SW 1271 (cell line): ENCODE measurements at places on chromosomes 7 and 10.

DNA sequence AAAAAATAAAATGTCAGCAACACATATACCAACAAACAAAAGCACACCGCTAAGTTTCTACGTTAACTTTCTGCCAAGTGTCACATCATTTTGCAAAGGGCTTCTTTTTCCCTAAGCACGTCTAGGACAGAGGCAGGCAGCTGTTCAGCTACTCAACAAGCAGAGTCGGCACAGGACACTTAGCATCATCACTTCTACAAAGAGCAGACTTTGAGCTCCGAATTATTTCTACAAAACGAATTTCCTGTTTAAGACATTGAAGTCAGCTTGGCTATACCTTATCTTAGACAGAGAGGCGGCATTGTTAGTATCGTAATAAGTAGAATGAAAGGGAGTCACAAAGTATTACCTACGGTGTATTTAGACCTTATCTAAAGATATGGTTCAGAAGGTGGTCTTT is 110.1 kb downstream of the SVIL start:
- DNase-seq, result no peak

DNA sequence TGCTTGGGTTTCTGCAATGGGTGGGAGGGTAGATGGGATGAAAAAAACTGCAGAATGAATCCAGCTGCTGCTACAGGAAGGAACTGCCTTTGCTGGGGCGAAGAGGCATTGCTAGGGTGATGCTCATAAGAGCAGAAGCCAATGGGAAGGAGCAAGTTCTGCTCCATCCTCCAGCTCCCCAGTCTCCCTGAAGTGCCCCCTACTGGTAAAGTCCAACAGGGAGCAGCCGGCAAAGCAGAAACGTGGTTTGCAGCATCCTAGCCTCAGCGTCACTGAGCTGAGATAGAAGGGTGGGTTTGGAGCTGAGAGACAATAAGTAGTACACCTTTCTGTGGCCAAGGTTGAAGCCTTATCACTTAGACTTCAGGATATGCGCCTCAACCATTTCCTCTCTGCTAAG is 220.5 kb downstream of the CCSER2 start:
- no peak for DNase-seq

GRCh38 chr7:78015574-78016260 is 217.1 kb downstream of the PHTF2 start:
- DNase-seq, result no peak

DNA sequence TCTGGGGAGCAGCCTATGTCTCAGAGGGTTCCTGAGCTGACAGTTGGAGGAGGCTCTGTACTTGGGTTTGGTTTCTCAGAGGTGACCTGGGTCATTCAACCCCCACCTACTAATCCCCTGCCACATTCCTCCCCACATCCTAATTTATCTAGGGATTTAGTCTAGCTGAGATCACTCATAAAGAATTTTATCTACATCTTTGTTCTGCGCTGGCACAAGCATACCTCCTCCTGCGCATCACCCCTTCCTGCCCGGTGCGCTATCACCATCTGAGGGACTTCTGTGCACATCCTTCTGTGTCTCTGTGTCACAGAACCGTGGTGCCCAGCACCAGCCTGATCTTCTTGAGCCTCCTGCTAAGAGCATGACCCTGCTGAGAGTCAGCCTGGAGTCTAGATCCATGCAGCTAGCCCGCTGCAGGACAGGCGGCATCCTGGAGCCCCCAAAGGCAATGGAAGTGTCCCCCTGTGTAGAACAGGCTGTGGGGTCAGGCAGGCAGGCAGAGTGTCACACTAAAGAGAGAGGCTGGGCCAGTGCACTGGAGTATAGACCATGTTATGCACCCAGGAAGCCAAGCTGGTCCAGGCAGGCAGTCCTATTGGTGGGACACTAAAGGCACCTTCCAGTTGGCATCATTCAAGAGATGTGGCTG is 63.6 kb downstream of the ARHGAP22 start:
- no peak for DNase-seq

GRCh38 chr7:33745934-33746333 is 159.4 kb upstream of the BMPER start:
- DNase-seq, result no peak

DNA sequence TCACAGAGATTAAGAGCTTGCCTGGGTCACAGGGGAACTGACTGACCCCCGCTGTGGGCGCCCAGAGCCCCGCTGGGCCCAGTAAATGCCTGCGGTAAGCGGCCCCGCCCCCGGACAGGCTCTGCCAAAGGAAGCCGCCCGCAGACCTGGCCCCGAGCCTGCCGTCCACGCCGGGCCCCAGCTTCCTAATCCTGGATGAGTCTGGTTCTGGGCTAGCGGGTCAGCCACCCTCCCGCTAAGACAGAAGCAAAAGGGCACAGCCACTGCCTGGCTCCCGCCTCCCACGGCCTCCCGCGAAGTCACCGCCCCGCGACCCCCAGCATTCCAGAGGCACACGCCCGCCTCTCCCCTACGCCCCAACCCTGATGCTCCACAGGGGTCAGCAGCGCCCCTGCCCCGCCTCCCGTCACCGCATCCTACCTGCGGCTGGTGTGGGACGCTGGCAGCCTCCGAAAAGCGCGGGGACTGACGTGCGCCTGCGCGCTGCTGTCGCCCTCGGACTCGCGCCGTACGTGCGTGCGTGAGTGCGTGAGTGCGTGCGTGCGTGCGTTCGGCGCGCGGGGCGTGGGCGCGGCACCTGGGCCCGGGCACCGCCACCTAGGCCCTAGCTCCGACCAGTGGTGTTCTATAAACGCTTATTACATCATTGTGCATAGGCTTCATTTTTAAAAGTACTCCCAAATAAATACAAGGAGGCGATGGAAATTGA is at the start of gene FIGNL1:
Gene FIGNL1, minus strand, starts transcription at position 470 of the 709 bp plus-strand sequence. CDS start 3,063 bp downstream, outside the sequence.
- peak; percentile 51 for DNase-seq

GRCh38 chr7:107123392-107123791 is 45.4 kb upstream of the HBP1 start:
- DNase-seq, result no peak

DNA sequence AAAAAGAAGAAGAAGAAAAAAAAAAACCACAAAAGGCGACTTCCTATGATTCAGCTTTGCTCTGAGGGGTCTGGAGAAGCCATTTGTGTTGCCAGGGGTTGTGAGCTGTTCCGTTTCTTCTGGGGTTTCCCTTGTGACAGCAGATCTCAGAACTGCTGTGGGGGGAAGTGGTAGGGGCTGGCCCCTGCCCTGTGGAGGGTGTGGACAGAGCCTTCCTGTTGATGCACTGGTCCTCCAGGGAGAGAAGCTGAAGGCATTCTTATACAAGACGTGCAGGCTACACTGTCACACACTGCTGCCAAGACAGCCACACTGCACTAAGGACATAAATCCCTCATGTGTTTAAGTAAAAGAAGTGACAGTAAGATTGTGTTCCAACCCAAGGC is 17.3 kb upstream of the CSGALNACT2 start:
- DNase-seq, result no peak

DNA sequence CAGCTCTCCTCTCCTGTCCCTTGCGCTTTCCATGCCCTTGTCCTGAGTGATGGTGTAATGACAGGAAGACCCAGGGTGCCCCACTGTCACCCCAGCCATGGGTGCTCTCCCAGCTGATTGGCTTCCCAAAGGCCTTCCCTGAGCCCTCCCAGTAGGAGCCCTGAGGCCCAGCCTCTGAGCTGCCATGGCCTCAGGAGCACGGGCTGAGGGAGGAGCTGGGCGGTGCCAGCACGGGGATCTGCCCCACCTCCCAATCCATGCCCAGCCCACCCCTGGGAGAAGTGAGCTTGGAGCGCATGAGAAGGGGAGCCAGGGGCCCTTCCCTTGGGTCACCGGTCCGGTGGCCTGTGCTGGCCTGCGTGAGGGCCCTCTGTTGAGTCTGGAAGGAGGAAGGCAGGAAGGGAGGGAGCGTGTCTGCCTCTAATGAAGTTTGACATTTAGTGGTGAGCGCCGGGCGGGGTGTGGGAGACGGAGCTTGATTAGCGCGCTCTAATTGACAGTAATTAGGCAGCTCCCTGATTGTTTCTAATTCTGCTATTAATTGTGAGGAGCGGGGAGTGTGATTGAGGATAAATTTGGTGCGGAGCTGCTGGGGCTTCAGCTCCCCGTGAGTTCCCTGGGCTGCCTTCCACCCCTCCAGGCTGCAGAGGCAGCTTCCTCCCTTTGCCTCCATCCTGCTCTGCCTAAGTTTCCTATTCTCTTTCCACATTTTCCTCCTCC is 28.3 kb downstream of the GBX1 start:
- no peak for DNase-seq

DNA sequence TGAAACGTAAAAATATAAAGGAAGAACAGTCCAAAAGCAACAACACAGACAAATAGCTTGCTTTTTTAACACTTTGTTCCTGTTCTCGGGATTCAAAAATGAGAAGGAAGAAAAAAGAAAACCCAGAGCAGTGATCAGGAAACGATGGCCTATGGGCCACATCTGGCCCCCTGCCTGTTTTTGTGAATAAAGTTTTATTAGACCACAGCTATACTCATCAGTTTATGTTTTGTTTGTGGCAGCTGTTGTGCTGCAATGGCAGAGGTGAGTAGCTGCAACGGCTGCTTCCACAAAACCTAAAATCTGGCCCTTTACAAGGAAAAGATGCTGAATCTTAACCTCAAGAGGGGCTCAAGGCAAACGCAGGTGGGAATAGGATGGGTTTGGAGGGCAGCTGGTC is 96.4 kb downstream of the CCDC3 start:
- DNase-seq, result no peak

GRCh38 chr7:28799619-28800018 is 158.5 kb downstream of the TRIL start:
- DNase-seq, result no peak

DNA sequence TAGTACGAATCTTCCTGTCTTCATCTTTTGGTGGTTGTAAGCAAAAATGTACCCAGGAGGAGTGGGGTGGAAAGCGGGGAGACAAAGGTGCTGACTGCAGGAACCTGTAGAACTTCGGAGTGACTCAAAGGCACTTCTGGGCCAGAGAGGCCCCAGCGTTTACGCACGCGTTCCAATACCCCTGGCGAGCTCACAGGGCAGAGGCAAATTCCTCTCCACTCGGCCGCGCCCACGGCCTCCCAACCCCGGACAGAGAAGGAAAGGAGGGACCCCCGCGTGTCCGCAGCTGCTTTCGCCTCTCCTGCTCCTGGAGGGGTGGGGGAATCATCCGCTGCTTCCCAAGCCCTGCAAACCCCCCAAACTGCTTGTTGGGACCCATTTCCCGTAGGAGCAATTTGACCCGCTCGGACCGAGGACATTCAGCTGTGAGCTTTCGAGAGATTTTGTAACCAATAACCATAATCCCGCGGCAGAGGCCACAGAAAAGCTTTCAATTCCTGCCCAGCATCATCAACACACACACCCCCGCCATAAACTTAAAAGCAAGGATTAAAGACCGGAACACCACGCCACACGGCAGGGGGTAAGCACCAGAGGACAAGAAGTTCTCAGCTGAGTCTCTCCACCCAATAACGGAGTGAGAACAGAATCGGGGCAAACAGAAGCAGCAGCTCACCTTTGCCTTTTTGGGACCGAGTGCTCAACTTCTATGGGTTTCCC is 2.3 kb downstream of the IGF2BP3 start:
- peak; percentile 54 for DNase-seq

- DNase-seq, result no peak
Observed at GRCh38 chr10:97611473-97611872, 21.8 kb downstream of the MORN4 start.

DNA sequence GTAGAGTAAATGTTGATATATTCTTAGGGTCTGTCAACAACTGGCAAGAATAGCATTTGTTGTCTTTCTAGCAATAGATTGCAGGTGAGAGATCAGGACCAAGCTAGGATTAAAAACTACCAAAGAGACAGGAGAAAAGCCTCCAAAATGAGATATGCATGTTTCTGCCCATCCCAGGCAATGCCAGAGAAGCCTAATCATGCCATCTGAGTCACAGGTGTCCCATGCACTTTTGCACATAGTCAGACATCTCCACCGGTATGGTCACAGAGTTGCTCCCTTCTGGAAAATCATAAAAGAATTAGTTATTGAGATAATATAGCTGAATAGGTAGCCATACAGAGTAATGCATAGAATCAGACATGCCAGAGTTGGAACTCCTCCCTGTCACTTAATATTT is 50.6 kb downstream of the PDK4 start:
- no peak for DNase-seq
